ENCODE measurements at places on chromosomes 3 and 15.
A peak's percentile ranks its signal among the peaks of the same experiment; 100 is the strongest.

GRCh38 chr3:107555359-107555758, 32.6 kb downstream of the BBX start:
- DNase-seq, result peak; percentile 12

GRCh38 chr3:79490165-79491028, 277.4 kb downstream of the ROBO1 start:
- no peak for DNase-seq

- no peak for DNase-seq
These were observed 244.5 kb downstream of the CACNA2D3 start for GRCh38 chr3:54366839-54367238.

DNA sequence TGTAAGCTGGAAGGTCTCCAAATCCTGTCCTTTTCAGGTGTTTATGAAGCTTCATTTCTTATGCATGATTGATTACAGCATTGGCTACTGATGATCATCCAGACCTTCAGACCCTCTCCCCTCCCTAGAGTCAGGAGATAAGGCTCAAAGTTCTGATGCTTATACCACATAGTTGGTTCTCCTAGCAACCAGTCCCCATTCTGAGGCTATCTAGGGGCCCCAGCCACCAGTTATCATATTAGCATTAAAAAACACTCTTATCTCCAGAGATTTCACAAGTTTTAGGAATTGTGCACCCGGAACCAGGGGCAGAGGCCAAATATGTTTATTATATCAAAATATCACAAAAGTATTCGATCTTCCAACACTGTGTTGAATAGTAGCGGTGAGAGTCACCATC, 953.1 kb downstream of the FHIT start:
- DNase-seq, result no peak

- no peak for DNase-seq
These were observed 149.3 kb downstream of the FMN1 start for GRCh38 chr15:33045066-33045810.

Measured in GM13976 (cell line).